ENCODE measurements at places on chromosomes 16 and 17. TPM values are rescaled to one million over a fixed set of nuclear protein-coding genes. Genes with fewer than 3 reads are reported as not detected.

CCL4L2 gene
- not detected for total RNA-seq

CSH2 gene
- not detected for total RNA-seq

FOXJ1 gene
- total RNA-seq, result 1.1 TPM

ABCC12 gene
- 0.05 TPM for total RNA-seq

KRTAP16-1 gene
- total RNA-seq, result not detected

SLC13A2 gene
- total RNA-seq, result 0.12 TPM

KIF22 gene
- total RNA-seq, result 83.7 TPM

BBS2 gene
- total RNA-seq, result 22.7 TPM

GAS7 gene
- total RNA-seq, result 0.38 TPM

SLC38A8 gene
- not detected for total RNA-seq

CLEC3A gene
- not detected for total RNA-seq

CCDC200 gene
- total RNA-seq, result 0.14 TPM

CA5A gene
- total RNA-seq, result not detected

TMEM98 gene
- 44.3 TPM for total RNA-seq

MPV17L gene
- 5.7 TPM for total RNA-seq

KRT39 gene
- not detected for total RNA-seq

ACSM2A gene
- not detected for total RNA-seq

CLEC18C gene
- total RNA-seq, result 0.13 TPM

PABPN1L gene
- total RNA-seq, result not detected

HASPIN gene
- 15.6 TPM for total RNA-seq

Data from A549 treated with dexamethasone at 1 μM for 4 hours (cell line).